Activated CD4-positive, alpha-beta T cell treated with anti-CD3 and anti-CD28 coated beads for 24 hours (primary cell): ENCODE measurements at places on chromosomes 12 and 14.

GRCh38 chr12:29710104-29710503 lies 73.6 kb downstream of the TMTC1 start:
- DNase-seq, result no peak

- DNase-seq, result no peak
Observed at GRCh38 chr12:32115404-32116104, 8.9 kb downstream of the BICD1 start.

- no peak for DNase-seq
Observed at GRCh38 chr12:104551-105081, 38.0 kb downstream of the IQSEC3 start.

DNA sequence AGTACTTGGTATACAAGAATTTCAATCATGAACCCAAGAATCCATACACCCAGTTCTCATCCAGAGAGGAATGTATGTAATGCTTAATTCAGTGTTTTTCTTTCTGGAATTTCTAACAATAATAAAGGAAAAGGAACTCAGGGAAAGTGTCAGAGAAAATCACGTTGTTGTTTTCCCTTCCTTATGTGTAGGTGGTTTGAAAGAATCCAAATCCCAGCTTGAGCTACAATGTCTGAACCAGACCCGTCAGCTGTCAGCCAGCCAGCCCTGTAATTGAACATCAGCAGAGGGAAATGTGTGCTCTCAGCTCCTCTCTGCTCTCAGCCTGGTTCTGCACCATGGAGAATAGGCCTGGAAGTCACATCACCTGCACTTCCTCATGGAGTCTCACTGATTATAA lies 126.5 kb downstream of the TMEM30B start:
- no peak for DNase-seq

DNA sequence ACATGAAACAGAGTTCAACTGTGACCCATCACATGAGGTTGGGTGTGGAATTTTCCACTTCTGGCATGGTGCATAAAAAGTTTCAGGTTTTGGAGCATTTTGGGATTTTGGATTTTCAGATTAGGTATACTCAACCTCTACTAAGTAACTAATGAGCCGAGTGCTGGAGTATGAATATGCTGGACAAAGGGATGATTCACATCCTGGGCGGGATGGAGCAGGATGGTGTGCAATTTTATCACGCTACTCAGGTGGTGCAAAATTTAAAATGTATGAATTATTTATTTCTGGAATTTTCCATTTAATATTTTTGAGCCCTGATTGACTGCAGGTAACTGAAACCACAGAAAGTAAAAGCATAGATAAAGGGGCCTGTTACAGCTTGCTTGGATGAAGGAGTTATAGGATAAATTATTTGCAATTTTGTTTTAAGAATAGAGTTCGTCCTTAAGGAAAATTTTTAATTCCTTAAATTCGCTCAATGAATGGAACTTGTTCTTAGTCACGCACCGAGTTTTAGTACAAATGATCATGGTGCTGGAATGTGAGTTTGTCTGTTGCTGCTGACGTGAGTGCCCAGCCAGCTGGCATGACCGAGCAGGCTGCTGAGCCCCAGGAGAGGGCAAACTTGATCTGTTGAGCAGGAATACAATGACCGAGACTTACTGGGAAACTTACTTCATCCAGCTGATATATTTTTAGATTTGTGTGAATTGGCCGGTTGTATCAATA lies 176.3 kb downstream of the ESR2 start:
- DNase-seq, result no peak

- DNase-seq, result no peak
Observed at GRCh38 chr14:54194501-54194900, 202.3 kb upstream of the CDKN3 start.

DNA sequence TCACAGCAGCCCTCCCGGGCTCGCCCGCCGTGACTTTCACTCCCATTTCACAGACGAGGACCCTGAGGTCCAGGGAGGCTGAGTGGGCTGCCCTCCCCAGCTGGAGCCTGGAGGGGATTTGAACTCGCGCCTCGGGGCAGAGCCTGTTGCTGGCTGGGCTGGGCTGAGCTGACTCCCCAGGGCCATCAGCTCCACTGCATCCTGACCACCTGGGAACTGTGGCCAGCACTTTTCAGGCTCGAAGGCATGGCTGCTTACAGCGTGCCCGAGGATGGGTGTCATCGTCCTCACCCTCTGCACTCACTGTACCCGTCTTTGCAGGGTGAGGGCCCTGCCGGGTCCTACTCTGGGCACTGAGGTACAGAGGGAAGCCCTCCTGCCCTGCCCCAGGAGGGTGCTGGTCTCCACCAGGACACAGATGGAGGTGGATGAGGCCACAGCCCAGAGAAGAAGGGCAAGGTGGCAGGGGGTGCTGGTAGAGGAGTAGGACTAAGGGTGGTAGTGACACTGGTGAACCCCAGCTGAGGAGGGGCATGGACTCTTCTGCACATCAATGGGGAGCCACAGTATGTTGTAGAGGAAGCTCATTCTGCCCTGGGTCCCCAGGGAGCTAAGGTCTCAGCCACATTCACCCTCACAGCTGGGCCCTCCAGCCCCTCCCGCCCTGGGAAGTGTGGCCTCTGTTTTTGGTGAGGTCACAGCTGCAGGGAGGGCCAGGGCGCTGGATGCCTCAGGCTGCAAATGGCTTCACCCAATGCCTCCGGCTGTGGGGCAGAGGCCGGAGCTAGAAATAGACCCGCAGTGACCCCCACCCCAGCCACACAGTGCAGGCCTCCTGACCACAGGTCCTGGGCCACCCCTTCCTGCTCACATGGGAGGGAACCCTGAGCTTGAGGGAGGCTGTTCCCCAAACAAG lies 365.1 kb upstream of the SFSWAP start:
- no peak for DNase-seq

GRCh38 chr12:87280893-87281292 lies 748.3 kb downstream of the C12orf50 start:
- no peak for DNase-seq

- DNase-seq, result no peak
Observed at GRCh38 chr12:101795786-101796185, 35.0 kb downstream of the GNPTAB start.

DNA sequence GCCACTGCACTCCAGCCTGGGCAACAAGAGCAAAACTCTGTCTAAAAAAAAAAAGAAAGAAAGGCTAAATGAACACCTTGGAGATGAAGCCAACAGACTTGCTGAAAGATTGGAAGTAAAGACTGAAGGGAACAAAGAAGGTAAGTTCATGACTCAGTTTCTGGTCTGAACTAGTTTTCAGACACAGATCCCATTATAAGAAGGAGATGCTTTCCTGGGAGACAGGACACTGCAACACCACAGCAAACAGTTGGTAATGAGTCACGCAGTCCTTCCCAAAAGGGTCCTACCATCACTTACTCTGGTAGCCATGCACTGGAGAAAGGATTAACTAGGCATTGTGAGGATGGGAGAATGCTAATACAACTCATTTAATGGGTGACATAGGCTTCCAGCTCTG lies 97.2 kb downstream of the SSPN start:
- DNase-seq, result no peak

- DNase-seq, result no peak
Observed at GRCh38 chr12:693934-694533, 30.8 kb upstream of the NINJ2 start.

- no peak for DNase-seq
Observed at GRCh38 chr12:77999074-77999715, 168.5 kb downstream of the NAV3 start.

- no peak for DNase-seq
Observed at GRCh38 chr12:113674996-113675395, 203.3 kb upstream of the LHX5 start.

GRCh38 chr12:129304529-129304928 lies 451.3 kb downstream of the GLT1D1 start:
- no peak for DNase-seq

DNA sequence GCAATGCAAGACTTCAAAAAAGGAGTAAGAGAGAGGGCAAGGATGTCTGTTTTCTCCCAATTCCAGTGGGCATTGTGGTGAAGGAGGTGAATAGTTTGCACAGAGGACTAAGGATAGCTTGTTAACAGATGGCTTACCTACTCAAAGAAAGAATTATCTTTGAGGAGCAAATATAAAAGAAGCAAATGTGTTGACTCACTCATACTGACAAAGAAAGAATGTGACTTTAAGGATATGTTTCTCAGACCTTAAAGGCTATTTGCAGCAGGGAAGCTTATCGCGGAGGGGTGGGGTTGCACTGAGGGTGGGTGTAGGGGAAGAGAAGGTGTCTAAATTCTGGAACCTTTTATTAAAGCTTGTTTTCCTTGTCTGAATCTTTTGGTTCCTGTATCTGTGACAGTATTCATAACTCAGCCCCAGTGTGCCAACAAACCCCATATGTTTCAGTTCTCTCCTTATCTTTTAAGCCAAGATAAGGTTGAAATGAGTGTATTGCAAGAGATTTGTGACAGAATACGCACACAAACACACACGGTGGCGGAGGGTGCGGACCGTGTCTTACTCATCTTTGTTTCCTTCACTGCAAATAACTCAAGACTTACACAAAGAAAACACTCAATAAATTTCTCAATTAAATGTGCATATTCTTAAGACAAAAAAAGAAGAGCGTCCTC lies 146.4 kb upstream of the ARID2 start:
- DNase-seq, result no peak

DNA sequence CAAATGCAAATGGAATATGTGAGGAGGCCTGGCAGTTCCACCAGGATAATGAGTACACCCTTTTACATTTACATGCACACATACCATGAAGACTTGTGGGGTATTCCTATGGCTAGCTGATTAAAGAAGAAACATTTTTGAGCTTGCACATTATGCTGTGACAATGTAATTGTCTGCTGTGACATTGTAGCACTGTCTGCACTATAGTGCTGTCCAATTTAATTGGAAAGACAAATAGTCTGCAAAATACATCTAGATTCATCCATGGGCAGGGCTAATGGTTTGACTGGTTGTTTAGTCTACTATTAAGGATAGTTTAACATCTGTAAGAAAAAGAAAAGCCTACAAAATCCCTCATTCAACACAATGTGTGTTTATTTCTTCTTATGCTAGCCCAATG lies 1005.6 kb upstream of the LRFN5 start:
- DNase-seq, result no peak

GRCh38 chr12:49891012-49891411 lies 12.7 kb downstream of the FAIM2 start:
- no peak for DNase-seq

GRCh38 chr14:96122496-96122895 lies 82.1 kb upstream of the BDKRB2 start:
- no peak for DNase-seq

DNA sequence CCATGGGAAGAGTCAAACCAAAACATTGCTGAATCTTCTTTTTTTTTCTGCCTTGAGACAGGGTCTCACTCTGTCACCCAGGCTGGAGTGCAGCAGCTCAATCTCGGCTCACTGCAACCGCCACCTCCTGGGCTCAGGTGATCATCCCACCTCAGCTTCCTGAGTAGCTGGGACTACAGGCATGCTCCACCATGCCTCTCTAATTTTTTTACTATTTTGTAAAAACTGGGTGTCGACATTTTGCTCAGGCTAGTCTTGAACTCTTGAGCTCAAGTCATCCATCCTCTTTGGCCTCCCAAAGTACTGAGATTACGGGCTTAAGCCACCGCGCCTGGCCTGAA lies 1.5 kb upstream of the KRT75 start:
- DNase-seq, result no peak

GRCh38 chr12:42261708-42262107 lies 23.7 kb upstream of the YAF2 start:
- DNase-seq, result no peak

GRCh38 chr12:113479590-113480335 lies 8.1 kb upstream of the LHX5 start:
- DNase-seq, result no peak

- DNase-seq, result no peak
Observed at GRCh38 chr14:95011445-95012006, 145.8 kb downstream of the DICER1 start.

DNA sequence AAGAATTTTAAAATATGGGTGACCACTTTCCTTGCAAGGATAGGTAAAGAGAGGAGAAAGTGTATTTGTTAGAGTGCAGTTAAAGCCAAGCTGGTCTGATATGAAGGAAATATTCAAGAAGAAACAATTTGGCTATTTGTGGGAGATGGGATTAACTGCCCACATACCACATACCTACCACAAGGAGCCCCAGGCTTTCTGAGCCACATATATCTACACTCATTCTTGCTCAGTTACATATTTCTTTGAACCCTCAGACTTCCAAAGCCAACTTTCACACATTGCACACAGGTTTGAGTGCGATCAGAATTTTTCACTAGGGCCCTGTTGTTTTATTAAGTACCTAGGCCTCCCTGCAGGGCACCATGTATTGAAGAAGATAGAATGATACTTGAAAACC lies 330.2 kb downstream of the ZFP36L1 start:
- no peak for DNase-seq

- no peak for DNase-seq
Observed at GRCh38 chr12:109885616-109886015, 5.3 kb upstream of the GLTP start.
